ENCODE measurements at places on chromosomes 5 and 9.

GRCh38 chr5:119951330-119951934 is 322.1 kb downstream of the FAM170A start:
- no peak for DNase-seq

- no peak for DNase-seq
Measured at GRCh38 chr5:81825237-81825636, 74.3 kb upstream of the SSBP2 start.

DNA sequence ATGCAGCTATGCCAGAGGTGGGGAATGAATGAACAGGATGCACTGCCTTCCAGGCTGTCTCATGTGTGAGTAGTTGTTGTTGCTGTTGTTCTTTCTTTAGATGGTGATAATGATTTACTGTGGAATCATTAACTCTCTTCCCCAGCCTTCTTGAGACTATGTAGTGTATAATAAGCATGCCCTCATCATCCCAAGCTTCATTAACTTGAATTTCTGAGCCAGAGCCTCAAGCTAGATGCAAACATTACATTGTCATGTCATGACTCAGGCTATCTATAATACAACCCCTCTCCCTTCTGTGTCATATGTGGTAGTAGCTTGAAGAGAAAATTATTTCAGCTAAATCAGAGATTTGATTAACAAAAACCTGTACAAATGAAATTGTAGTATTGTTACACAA is 10.0 kb upstream of the ADAMTSL1 start:
- DNase-seq = no peak

DNA sequence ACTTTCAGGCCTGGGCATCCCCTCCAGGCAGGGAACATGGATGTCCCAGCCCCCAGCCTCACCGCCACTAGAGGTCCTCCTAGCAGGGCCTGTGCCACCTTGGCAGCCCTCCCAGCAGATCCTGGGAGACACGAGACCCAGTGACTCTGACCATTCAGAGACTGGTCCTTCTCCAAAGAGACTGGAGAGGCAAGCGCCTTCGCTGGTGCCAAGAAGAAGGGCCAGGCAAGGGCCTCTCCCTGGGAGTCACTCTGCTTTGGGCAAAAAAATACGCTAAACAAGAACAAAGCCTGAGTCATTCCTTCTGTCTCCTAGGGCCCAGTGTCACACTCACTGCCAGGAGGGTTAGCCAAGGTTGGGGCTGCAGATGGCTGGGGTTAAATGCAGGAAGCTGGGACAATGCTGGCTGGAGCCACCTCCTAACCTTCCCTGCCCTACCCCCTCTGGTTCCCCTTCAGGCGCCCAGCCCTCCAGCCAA is 35.3 kb upstream of the SMIM23 start:
- DNase-seq = no peak

- no peak for DNase-seq
Measured at GRCh38 chr9:89529243-89530035, 31.5 kb upstream of the SEMA4D start.

- no peak for DNase-seq
Measured at GRCh38 chr9:91714020-91714806, 235.8 kb downstream of the ROR2 start.

DNA sequence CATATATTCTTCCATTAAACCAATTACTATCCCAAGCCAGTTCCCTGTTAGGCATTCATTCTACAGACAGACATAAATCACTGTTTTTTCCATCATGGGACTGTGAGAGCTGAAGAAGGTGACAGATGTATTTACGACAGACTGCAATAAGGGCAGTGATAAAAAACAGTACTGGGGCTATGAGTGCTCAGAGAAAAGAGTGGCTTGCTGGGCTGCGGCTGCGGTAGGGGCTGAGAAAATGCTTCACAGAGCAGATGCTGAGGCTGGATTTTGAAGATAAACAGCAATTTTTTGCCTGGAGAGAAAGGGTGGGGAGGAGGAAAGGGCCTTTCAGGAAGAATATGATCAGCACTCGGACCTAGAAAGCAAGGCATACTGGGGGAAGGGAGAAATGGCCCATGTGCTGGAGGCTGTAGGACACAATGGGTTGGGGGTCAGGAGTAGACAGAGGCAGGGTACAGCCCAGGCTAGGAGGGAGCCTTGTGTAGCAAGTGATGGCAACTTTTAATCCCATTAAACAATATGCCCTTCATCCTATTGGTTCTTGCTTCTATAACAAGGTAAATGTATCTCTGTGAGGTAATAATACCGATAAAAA is 279.3 kb downstream of the ASTN2 start:
- no peak for DNase-seq

- DNase-seq = no peak
Measured at GRCh38 chr9:88011005-88011766, 36.9 kb upstream of the CDK20 start.

GRCh38 chr5:148343046-148343407 is 7.7 kb downstream of the SPINK9 start:
- DNase-seq = no peak

GRCh38 chr9:94918038-94918753 is 191.7 kb downstream of the AOPEP start:
- peak; percentile 5 for DNase-seq

GRCh38 chr5:167783145-167783817 is 508.2 kb upstream of the WWC1 start:
- DNase-seq = no peak

DNA sequence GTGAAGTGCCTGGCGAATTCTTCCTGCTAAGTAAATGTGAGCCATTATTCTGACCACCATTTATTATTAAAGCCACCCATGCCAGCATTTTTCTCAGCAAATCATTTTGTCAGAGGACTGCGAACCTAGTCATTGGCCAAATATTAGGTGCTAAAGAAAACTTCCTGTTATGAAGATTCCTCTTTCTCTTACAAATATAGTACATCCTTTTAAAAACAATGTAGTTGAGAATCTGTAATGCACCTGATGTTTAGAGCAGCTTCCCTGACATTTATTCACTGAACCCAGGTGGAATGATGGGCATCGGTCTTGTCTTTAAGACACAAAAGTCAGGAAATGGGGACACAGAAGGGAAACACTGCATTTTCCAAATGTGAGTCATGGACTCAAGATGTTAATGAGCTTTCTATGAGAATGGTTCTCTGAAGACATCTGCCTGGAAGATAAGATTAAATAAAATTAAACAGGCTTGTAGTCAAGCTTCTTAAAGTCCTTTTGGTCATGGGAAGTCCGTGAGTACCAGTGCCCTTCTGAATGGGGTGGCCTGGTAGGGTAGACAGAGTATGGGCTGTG is 290.6 kb downstream of the FBXL7 start:
- no peak for DNase-seq

- no peak for DNase-seq
Measured at GRCh38 chr9:103183701-103184171, 188.6 kb downstream of the CYLC2 start.

DNA sequence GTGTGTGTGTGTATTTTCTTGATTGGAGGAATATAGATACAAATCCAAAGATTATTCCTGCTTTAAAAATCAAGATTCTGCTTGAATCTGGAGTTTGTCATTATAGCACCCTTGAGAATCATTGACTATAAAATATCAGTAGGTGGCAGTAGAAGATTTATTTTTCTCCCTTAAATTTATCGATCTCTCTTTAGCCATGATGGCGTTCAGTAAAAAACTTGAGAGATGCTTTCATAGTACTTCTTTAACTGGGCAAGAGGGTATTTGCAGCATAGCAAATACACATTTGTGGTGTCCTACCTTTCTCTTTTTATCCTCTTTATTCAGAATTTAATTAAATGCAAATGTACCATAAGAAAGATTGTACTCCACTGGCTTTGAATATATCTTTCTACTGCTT is 307.7 kb downstream of the ADGRV1 start:
- no peak for DNase-seq

GRCh38 chr9:77030045-77030444 is 10.6 kb downstream of the FOXB2 start:
- DNase-seq = no peak

- no peak for DNase-seq
Measured at GRCh38 chr9:108468364-108468763, 387.4 kb downstream of the ACTL7B start.

GRCh38 chr5:91146905-91147600 is 236.1 kb downstream of the ARRDC3 start:
- no peak for DNase-seq

DNA sequence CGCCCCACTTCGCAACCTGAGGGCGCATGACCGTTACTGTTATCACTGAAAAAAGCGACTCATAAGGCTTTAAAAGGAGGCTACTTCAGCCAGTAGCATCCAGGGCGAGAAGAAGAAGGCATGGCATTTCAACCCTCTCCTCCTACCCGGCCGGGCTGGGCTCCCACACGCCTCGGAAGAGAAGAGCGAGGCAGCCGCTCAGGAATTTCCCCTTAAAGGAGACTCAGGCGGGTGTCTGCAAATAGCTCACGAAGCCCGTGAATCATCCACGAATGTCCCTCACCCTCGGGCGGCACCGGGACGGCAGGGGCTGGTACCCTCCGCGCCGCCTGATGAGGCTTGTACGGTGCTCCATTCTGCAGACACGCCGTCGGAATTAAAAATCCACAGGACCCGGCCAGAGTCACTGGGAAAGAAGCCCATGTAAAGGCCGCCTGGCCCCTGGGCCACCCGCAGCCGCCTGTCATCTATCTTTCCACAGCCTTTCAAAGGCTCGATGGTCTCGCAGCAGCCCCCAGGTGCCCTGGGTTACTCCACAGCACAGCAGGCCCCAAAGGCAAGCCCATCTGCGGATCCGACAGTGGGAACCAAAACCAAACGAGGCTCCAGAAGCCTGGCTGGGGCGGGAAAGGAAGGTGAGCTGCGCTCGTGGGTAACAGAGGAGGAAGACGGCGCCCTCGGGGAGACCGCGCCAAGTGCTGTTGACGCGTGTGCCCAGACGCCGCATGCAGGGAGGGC is 11.8 kb downstream of the SLC12A7 start:
- no peak for DNase-seq

DNA sequence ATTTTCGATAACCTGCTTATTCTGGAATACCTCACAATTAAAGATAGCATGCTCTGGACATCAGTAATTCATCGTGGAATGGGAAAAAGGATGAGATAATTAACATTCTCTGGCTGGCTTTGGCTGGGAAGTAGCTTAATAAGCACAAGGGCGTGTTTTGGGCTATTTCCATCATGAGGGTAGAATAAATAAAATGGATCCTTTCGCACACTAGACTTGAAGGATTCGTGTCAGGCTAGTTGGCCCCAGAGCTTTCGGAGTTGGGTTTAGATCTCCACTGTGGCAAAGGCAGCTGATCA is 151.2 kb upstream of the ADRA1B start:
- no peak for DNase-seq

DNA sequence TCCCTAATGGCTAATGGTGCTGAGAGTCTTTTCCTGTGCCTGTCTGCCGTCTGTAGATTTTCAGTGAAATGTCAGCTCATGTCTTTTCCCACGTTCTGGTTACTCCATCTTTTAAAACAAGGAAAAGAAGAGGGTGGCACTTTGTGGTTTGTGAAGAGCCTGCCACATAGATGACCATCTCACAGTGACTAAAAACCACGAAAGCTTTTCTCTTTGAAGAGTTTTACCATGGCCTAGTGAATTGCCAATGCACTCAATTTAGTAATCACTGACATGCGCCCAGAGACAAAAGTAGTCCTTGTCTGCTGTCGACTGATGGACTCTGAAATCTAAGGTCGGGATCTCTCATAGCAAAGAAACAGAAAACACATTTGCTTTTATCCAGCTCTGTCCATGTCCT is 50.4 kb downstream of the SPATA31C2 start:
- no peak for DNase-seq

DNA sequence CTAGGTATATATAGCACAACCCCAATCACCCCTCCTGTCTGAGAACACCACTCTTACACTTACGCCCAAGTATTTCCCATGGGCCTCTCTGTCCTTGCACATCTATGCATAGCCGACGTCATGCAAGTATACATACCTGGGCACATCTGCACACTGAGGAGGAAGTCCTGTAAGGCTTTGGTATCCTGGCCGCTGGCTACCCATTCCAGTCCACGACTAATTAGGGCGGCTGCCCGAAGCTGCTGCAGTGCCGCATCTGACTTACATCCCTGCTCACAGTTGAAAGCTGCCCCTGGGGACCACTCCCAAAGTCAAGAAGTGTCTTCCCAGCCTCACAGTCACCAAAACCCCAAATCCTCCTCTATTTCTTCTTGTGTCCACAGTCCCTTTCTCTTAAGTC is 2.4 kb upstream of the VCP start:
- DNase-seq = no peak

- DNase-seq = no peak
Measured at GRCh38 chr5:72063219-72063819, 44.0 kb upstream of the MAP1B start.

GRCh38 chr5:97797994-97798451 is 615.0 kb upstream of the RIOK2 start:
- no peak for DNase-seq

GRCh38 chr9:89465001-89465451 is 32.9 kb downstream of the SEMA4D start:
- DNase-seq = no peak

GRCh38 chr5:132961887-132962286 is 1.5 kb downstream of the AFF4 start:
- no peak for DNase-seq

- no peak for DNase-seq
Measured at GRCh38 chr5:160760008-160760407, 92.0 kb downstream of the ATP10B start.

DNA sequence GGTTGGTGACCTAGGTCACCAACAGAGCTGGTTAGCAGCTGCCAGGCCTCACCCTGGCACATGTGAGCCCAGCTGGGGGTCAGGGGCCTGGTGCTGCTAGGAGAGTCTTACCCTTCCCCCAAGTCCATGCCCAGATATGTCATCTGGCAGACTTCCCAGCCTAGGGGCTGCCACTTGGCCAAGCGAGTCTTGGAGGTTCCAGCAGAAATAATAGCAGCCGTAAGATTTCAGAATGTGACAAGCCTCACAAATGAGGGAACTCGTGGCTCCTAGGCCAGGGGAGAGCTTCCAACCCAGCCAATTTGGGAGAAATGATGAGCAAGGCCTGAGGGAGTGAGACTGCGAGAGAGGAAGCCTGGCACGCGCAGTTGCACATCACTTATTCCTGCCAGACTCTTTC is 11.1 kb downstream of the URM1 start:
- DNase-seq = no peak

- no peak for DNase-seq
Measured at GRCh38 chr5:132228241-132229035, 785 bp upstream of the P4HA2 start.

DNA sequence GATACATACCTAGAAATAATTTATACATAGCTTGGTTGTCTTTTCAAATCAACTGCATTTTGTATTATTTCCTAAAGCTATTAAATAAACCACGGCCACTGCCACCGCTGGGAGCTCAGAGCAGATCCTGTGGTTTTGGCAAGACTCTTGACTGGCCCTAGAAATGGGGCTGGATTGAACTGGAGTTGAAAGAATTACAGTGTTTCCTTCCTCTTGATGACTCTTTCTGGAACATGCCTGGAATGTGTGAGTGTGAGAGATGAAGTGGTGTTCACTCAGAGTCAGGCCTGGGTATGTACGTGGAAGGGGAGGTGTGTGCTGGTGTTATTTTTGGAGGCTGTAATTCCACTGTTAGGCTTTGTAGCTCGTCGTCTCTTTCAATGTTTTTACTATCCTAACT is 45.9 kb downstream of the TEK start:
- no peak for DNase-seq

All from GM12864 (cell line).